ENCODE measurements at places on chromosomes 16 and 17. TPM values are rescaled to one million over a fixed set of nuclear protein-coding genes. Genes with fewer than 3 reads are reported as not detected.

DNA sequence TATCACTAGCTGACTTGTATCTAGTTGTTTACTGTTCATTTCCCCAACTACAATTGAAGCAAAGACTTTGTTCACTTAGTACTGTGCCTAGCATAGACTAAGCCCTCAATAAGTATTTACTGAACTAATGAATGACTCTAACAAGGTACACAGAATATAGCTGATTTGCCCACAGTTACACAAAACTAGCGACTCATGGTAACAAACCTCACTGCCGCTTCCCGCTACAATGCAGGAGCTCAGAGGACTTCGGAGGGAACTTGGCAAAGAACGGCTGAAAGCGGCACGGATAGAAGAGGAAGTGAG, 524 bp downstream of the EFTUD2 start:
- peaks cover 24% of the 10 kb centered on the region for H3K4me1 ChIP-seq
- peaks cover 14% of the 10 kb centered on the region for H3K36me3 ChIP-seq
- no peaks in the 10 kb centered on the region for H3K27me3 ChIP-seq

The IL17C gene
- 0.93 TPM for total RNA-seq

GRCh38 chr16:31192856-31193642, 9.5 kb downstream of the PYCARD start:
- no peak for DNase-seq
- peak overlapping the region; percentile 9 for H3K27ac ChIP-seq
- H3K4me1 ChIP-seq = peaks cover 30% of the 10 kb centered on the region
- H3K36me3 ChIP-seq = peaks cover 90% of the 10 kb centered on the region

DNA sequence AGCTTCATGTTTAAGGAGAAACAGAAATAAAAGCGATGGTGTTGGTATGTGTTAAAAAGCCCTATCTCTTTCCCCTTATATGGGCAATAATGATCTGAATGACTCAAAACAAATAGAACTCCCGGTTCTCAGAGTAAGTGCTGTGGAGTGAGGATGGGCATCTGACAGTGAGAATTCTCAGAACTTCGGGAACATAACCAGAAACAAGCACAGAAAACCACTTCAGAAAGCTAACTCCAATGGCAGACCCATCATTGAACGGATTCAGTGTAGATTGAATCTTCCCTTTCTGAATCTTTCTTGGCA, 67.2 kb downstream of the CDH8 start:
- H3K27ac ChIP-seq = no peak overlapping the region
- H3K4me1 ChIP-seq = no peaks in the 10 kb centered on the region
- H3K27me3 ChIP-seq = no peaks in the 10 kb centered on the region
- H3K4me3 ChIP-seq = no peak overlapping the region
- no peak for DNase-seq
- H3K36me3 ChIP-seq = no peaks in the 10 kb centered on the region

The B4GALNT2 gene
- 0.03 TPM for total RNA-seq

DNA sequence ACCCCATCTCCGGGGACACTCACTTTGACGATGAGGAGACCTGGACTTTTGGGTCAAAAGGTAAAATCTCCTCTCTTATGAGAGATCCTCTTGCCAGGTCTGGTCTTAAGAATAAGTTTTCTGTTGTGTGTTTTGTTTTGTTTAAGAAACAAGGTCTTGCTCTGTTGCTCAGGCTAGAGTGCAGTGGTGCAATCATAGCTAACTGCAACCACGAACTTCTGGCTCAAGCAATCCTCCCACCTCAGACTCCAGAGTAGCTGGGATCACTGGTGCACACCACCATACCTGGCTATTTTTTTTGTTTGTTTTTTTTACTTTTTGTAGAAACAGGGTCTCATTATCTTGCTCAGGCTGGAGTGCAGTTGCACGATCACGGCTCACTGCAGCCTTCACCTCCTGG, 4.1 kb downstream of the MMP25 start:
- H3K4me3 ChIP-seq = no peak overlapping the region
- peaks cover 41% of the 10 kb centered on the region for H3K4me1 ChIP-seq
- peaks cover 4% of the 10 kb centered on the region for H3K36me3 ChIP-seq
- DNase-seq = no peak
- no peak overlapping the region for H3K27ac ChIP-seq
- H3K27me3 ChIP-seq = no peaks in the 10 kb centered on the region

DNA sequence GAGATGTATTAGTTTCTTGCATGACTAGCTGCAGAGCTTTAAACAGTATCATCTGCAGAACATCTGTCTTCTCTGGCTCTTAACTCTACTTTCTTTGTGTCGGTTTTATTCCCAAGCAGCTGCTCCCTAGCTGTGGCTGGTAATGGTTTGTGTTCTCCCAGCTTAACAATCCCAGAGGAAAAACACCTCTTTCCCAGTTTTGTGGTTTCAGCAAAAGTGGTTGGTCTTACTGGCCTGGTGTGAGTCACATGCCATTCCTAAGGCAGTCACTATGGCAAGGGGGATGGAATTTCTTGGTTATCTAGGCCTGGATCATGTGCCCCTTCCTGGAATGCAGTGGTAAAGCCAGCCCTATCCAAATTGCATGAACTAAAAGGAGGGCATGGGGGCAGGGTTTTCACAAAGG, 27.5 kb downstream of the OMG start:
- no peaks in the 10 kb centered on the region for H3K36me3 ChIP-seq
- DNase-seq = no peak
- H3K27me3 ChIP-seq = no peaks in the 10 kb centered on the region
- H3K27ac ChIP-seq = no peak overlapping the region
